Left kidney (tissue), 8 donors: ENCODE measurements at places on chromosomes 7 and 10. TPM values are rescaled to one million over a fixed set of nuclear protein-coding genes. Genes with fewer than 3 reads are reported as not detected.

Gene CYP2C8
- polyA plus RNA-seq, result 12.4 TPM

Gene EIF4H
- 294 TPM for polyA plus RNA-seq

Gene LIPF
- 0.47 TPM for polyA plus RNA-seq

Gene MNX1
- polyA plus RNA-seq, result 0.08 TPM

Gene LIPM
- not detected for polyA plus RNA-seq

Gene EN2
- polyA plus RNA-seq, result 0.03 TPM

Gene RBM20
- 5.3 TPM for polyA plus RNA-seq

Gene SLC18A2
- polyA plus RNA-seq, result 1.00 TPM

Gene NUTM2D
- polyA plus RNA-seq, result 12.7 TPM

Gene PHKG1
- polyA plus RNA-seq, result 2.9 TPM

Gene PLPP4
- 4.6 TPM for polyA plus RNA-seq

Gene C7orf57
- polyA plus RNA-seq, result 0.95 TPM

Gene ADRA2A
- 2.9 TPM for polyA plus RNA-seq

Gene ATOH7
- polyA plus RNA-seq, result 1.7 TPM

Gene CYP2C9
- 4.8 TPM for polyA plus RNA-seq

Gene CDNF
- 3.6 TPM for polyA plus RNA-seq

Gene COL28A1
- polyA plus RNA-seq, result 11.9 TPM

Gene AKR1C1
- 15.3 TPM for polyA plus RNA-seq

Gene HOGA1
- polyA plus RNA-seq, result 49.0 TPM

Gene UPK3BL2
- polyA plus RNA-seq, result 18.5 TPM

Gene MYPN
- polyA plus RNA-seq, result 0.03 TPM

Gene CYP2W1
- polyA plus RNA-seq, result 2.1 TPM

Gene GNB2
- 162 TPM for polyA plus RNA-seq
